ENCODE measurements at places on chromosomes 4 and X. TPM values are rescaled to one million over a fixed set of nuclear protein-coding genes. Genes with fewer than 3 reads are reported as not detected.
A peak's percentile ranks its signal among the peaks of the same experiment; 100 is the strongest.

Gene NAP1L2
- total RNA-seq: 3.0 TPM

Gene FAM47E
- 1.5 TPM for total RNA-seq

Gene FREM3
- not detected for total RNA-seq

Gene HOPX
- total RNA-seq: under 0.01 TPM

Gene TXK
- total RNA-seq: not detected

Gene SMIM31
- total RNA-seq: not detected

Gene PNMA6A
- under 0.01 TPM for total RNA-seq

Gene GYPE
- total RNA-seq: not detected

Gene DCX
- not detected for total RNA-seq

DNA sequence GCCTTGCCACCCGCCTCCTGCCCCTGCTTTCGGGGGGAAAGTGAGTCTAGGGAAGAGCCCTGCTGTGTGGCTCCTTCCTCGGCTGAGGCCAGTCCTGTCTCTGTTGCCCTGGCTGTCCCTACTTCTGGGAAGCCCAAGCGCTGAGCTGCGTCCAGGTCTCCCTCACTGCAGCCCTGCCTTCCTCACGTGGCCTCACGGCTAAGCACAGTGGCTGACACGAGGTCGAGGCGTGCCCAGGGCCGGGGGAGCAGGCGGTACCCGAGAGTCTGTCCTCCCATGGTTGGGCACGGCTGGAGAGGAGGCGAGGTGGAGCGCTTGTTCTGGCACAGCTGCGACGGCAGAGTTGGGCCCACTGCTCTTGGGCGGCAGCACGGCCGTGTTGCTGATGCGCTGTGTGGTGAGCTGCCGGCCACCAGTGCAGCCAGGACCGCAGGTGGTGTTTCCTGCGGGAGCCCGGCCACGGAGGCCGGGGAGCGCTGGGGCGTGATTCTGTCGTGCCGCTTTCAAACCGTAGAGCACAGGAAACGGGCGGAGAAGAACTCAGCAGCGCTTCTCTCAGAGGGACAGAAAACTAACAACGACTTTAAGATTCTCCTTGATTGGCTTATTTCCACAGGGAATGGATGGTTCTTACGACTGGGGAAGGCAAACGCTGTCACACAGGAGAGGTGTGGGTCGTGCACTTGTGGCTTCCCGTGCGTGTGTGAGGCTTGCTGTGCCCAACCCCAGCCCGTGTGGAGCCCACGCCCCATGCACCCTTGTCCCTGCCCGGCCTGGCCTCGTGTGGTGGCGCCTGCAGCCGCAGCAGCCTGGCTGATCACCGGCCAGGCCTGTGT, 21.3 kb downstream of the MAEA start:
- DNase-seq: no peak

- no peak for DNase-seq
Observed at GRCh38 chr4:12636191-12636590, 847.9 kb downstream of the RAB28 start.

- DNase-seq: no peak
Observed at GRCh38 chr4:61380865-61381264, 180.7 kb downstream of the ADGRL3 start.

- peak; percentile 97 for DNase-seq
Observed at GRCh38 chr4:153748378-153748777, 11.4 kb downstream of the RNF175 start.

- peak; percentile 78 for DNase-seq
Observed at GRCh38 chrX:21940356-21940829, at the start of gene SMS. Gene SMS, plus strand, starts transcription at chrX:21940709. Its CDS starts 116 bp downstream, at chrX:21940825.

- peak; percentile 13 for DNase-seq
Observed at GRCh38 chr4:118076958-118077766, 42.9 kb downstream of the NDST3 start.

GRCh38 chrX:145936769-145937168, 119.1 kb downstream of the SLITRK2 start:
- no peak for DNase-seq

DNA sequence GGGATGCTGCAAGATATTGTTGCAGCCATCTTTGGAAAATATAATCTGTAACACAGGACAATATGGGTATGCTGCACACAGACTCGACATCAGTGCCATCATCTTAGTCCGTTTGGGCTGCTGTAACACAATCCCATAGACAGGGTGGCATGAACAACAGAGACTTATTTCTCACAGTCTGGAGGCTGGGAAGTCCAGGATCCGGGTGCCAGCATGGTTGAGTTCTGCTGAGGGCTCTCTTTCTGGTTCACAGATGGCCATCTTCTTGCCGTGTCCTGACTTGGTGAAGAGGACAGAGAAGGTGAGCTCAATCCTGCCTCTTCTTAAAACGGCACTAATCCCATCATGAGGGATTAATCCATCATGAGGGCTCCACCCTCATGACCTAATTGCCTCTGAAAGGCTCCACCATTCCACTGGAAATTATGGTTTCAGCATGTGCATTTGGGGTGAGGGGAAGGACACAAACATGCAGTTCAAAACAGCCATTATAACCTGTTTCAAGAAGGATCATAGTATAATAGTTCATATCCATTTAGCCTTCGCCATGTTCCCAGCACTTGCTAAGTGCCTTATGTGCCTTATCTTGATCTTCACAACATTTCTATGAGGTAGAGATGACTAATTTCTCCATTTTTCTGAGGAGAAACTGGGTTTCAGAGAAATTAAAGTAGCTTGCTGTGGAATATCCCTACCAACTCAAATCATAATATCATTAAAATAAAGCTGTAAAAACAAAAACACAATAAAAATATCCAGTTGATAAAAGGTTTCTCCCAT, 27.9 kb upstream of the SPP1 start:
- no peak for DNase-seq

DNA sequence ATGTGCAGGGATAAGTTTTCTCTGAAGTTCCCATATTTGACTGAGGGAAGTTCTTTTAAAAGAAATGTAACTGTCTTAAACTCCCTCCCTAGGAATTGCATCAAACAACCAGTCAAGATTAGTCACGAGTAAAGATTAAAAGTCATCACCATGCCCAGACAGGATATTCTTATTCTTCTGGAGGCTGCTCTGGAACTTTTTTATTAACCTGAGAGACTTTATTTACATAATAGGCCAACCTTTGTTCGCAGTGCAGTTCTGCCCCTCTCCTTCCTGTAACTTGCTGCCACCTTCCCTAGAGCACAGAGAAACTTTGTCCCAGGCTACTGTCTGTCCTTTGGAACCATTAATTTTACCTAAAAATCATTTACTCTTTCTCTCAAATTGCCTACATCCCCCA, 9.8 kb upstream of the HERC3 start:
- DNase-seq: peak; percentile 56

GRCh38 chr4:76674983-76675382, 223.0 kb downstream of the SOWAHB start:
- DNase-seq: no peak

DNA sequence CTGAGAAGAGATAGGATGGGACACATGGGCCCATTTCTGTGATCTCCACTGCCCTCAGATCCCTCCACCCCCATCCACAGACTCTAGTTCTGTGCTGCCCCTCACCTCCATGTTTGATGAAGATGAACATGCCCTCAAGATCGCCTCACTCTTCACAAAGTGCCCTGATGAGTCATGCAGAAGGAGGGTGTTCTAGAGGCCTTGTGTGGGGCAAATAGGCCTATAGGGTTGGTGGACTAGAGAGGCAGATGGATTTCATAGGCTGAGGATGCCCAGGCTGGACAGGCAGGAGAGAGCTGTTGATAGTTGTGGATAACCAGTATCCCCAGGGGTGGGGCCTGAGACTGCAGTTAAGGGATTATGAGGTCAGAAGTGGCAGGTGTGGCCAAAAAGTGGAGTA, at the start of gene CXorf65:
CXorf65 (minus strand) TSS at position 314 of the 400 bp plus-strand sequence; CDS start at position 130, 184 bp downstream.
- no peak for DNase-seq

GRCh38 chr4:54745031-54745770, 87.4 kb downstream of the KIT start:
- peak; percentile 61 for DNase-seq

DNA sequence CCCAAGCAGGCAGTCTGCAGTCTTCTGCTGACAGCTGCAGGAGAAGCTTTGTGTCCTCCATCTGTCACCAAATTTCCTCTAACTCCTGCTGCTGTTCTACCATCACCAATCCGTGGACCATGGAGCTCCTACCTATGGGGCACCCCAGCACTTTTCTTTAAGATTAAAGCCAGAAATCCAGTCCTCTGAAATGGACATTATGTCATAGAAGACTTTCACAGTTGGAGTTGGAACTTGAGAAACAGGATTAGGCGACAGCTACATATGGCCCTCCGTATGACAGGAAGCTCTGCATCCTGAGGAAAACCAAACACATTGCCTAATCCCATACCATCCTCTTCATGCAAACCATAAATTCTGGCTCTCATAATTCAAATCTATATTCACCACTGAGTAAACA, 470.6 kb upstream of the GALNTL6 start:
- DNase-seq: no peak

DNA sequence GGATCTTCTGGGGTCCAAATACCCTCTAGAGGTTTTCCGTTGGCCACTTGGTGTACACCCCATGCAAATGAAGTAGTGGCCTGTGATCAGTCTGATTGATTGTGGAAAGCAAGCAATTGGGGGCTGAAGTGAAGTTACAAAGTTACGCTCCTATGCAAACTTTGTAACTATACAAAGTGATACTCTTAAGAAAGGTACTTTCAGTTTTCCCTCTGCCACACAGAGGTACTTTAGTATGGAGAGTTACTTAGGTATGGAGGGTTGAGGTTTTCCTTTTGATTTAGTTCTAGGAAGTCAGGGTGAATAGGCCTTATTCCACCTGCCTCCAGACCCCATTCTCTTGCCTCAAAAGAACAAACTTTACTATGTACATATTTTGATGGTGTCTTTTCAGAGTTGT, 28.7 kb downstream of the STAG2 start:
- DNase-seq: no peak

- no peak for DNase-seq
Observed at GRCh38 chr4:27974339-27974738, 1113.7 kb downstream of the STIM2 start.

- no peak for DNase-seq
Observed at GRCh38 chr4:108203377-108203776, 34.6 kb upstream of the LEF1 start.

GRCh38 chr4:2924286-2924685, 38.9 kb downstream of the NOP14 start:
- DNase-seq: no peak

- no peak for DNase-seq
Observed at GRCh38 chr4:89173336-89174090, 62.2 kb downstream of the TIGD2 start.

DNA sequence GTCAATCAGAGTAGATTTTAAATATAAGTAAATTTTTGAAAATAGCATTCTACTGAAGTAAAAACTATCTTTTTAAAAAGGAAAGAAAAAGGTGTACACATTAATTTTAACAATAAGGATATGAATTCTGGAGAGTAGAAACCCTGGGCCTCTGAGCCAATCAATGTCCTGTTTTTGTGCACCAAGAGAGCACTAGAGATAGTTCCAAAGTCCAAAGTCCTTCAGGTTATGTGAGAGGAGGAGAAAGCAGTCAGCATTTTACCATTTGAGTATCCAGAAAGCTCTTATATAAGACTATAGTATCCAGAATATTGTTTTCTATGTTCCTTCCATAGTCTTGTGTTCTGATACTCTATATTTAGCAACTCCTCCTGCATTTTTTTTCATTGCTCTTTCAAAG, 3.3 kb upstream of the TCEAL8 start:
- DNase-seq: no peak
